ENCODE measurements at places on chromosomes 1 and 21.

- no peak for DNase-seq
Measured at GRCh38 chr1:29779146-29779545, 542.8 kb downstream of the PTPRU start.

- no peak for DNase-seq
Measured at GRCh38 chr1:208167261-208167869, 76.8 kb downstream of the PLXNA2 start.

- DNase-seq, result no peak
Measured at GRCh38 chr1:54365398-54365797, 40.8 kb downstream of the SSBP3 start.

- peak; percentile 37 for DNase-seq
Measured at GRCh38 chr1:207848234-207848633, 62.7 kb downstream of the CD34 start.

DNA sequence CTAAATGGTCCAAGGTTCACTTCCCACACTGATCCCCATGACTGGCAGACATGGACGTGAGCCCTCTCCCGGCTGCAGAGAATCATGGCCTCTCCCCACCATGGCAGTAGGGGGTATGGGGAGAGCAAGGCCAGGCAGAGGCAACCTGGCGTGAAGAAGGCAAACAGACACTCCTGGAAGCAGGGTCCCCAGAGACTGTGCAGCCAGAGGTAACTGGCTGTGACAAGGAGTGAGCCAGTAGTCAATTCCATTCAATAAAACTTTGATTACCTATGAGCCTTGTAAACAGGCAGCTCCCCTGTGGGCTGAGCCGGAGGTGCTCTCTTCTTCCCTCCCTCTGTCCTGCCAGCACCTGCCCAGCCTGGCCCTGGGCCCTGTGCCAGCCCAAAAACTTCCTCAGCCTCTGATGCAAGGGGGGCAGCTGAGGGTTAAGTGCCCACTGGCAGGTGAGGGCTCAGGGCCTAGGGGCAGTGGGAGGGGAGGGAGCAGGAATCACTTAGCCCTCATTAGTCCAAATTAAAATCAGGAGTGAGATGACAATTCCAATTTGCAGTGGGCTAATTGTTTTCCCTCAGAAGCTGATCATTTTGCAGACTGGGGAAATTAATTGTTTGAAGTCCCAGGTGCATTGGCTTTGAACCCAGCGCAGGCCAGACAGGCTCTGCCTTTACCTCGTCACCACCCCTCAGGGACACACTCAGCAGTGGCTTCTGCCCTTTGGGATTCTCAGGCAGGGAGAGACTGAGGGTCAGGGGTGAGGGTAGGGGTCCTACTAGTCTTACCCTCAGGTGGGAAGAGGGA, 35.6 kb downstream of the LRRN2 start:
- no peak for DNase-seq

- DNase-seq, result no peak
Measured at GRCh38 chr1:55418208-55419000, 203.2 kb upstream of the USP24 start.

- no peak for DNase-seq
Measured at GRCh38 chr1:202434059-202434458, 85.6 kb downstream of the PPP1R12B start.

- DNase-seq, result peak; percentile 35
Measured at GRCh38 chr1:205199090-205199930, 12.2 kb downstream of the DSTYK start.

DNA sequence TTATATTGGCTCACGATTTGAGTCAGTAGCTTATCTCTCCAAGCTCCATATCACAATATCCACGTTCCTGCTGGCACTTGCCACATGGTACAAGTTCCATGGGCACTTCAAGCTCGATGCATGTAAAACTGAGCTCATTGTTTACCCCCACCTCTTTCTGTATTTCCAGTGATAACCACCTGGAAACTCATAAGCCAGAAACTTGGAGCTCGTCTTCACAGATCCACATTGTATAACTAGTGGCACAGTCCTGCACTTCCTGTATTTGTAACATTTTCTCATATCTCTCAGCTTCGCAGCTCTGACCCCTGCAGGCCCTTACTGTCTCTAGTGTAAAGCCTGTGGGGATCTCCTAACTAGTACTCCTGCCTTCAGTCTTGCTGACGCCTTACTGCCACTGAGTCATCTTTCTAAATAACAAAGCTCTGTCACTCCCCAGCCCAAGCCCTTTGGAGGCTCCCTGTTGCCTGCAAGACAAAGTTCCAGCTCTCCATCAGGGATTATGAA, 6.5 kb upstream of the C2CD4D start:
- DNase-seq, result no peak

DNA sequence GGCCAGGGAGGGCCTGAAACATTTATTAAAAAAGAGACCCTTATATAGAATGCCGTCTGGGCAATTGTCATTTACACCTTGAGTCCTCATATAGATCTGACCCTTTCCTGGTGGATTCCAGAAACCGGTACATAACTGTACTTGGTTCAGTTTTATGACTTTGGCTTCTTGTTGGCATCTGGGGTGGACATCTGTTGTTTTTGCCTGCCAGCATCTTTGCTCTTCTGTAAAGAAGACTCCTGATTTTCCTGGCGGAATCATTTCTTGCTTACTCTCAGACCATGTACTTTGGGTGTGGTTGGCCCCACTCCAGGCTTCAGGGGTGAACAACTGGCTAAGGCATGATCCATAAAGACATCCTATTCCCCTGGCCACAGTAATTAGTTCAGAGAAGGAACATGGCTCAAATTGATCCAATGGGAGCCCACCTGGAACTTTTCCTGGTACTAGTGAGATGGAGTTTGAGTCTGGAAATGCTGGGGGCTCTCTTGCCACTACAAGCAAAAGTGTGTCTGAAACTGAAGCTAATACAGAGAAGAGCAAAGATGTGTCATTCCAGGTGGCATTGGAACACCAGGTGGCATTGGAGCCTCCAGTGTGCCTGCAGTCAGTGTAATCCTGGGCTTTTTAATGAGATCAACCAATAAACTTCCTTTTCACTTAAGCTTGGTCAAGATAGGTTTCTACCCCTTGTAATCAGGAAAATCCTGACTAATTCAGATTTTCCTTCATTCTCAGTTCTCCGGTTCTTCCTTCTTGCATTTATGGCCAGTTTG, 332.5 kb upstream of the CAMK1G start:
- no peak for DNase-seq

DNA sequence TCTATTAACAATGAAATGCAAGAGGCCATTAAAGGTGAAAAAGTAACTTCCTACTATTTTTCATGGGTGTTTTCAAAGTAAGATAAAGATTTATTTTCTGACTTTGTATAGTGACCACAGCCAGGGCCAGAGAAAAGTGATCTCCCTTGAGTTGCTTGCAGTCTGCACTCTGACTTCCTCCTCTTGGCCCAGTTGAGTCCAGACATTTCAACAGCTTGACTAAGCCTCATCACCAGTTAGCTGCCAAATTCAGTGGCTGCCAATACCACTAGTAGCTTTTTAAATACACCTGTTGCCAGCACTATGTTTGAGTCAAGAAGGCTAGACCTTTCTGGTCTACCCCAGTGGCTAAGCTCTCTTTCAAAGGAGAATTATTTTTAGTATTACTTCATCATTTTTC, 3.7 kb upstream of the NEK7 start:
- no peak for DNase-seq

- DNase-seq, result no peak
Measured at GRCh38 chr1:180674603-180675530, 43.0 kb downstream of the XPR1 start.

DNA sequence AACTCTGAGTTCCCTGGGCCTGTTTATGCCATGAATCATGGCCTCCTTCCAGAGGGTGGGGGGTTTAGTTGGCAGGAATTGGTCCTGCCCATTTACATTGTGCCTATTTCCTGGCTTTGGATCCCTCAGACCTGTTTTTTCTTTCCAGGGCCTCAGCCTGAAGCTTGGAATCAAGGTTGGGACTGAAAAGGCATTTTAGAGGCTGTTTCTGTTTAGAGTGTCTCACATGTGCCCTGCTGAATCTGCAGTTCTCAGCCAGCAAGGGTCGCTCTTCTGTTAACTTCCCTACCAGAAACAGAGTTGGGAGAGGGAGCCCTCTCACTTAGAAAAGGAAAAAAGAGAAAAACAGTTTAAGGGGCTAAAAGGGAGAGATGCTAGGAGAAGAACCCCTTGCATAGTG, 191.1 kb downstream of the PTPRC start:
- DNase-seq, result no peak

DNA sequence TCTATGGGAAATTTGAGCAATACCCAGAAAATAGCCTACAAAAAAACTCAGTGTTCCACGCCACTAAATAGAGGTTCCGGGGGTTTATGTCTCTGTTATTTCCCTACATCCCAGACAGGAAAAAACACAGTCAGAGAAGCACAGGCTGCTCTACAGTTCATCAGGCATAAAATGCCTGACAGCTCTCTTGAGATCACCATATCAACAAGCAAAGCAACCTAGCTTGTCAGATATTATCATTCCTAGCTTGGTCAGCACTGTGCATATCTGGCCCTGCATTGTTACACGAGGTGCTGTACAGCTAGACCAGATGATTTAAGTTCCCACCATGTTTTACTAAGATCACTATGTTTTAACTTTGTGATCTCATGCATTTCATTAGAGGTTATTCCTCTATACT, 172.6 kb downstream of the PTPRC start:
- DNase-seq, result no peak

GRCh38 chr1:107894605-107895004, 70.4 kb downstream of the VAV3 start:
- no peak for DNase-seq

- no peak for DNase-seq
Measured at GRCh38 chr1:109441069-109441468, 14.8 kb upstream of the PSMA5 start.

- DNase-seq, result no peak
Measured at GRCh38 chr1:228702433-228702832, 32.8 kb upstream of the RHOU start.

DNA sequence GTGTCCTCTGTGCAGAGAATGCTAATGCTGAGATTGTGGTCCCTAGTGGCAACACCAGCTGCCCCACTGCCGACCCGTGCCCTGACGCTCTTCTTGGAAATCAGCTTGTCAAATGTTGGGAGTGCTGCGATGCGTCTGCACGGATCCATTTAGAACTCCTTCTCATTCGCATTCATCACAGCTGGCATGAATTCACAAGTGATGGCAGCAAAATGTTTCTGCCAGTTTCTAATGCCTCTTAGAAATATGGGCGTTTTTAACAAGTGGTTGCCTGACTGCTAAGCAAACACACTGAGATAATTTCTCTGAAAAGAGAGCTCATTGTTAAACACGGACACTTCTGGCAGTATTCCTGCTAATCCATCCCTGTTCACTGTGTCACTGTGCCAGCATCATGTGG, 131.9 kb upstream of the KCNJ6 start:
- no peak for DNase-seq

- DNase-seq, result no peak
Measured at GRCh38 chr1:240582953-240583352, 29.0 kb downstream of the GREM2 start.

DNA sequence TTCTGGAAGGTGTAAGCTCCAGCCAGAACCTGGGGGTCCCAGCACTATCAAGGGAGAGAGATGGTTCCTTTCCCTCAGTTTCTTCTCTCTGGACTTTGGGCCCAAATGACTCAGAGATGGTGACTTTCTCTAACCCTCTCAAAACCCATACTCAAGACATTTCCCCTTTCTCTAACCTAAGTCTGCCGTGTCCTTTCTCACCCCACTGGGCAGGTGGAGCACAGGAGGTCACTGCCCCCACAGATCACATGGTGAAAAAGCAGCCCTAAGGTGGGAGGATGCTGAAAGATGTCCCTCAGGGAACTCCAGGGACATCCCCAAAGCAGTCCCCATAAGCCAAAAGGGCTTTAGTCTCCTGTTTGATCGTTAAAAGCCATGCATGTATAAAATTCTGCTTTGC, 173.7 kb downstream of the HIVEP3 start:
- DNase-seq, result no peak

GRCh38 chr1:45518910-45519309, 2.8 kb downstream of the PRDX1 start:
- no peak for DNase-seq

GRCh38 chr1:226943156-226943555, 3.1 kb downstream of the COQ8A start:
- no peak for DNase-seq

DNA sequence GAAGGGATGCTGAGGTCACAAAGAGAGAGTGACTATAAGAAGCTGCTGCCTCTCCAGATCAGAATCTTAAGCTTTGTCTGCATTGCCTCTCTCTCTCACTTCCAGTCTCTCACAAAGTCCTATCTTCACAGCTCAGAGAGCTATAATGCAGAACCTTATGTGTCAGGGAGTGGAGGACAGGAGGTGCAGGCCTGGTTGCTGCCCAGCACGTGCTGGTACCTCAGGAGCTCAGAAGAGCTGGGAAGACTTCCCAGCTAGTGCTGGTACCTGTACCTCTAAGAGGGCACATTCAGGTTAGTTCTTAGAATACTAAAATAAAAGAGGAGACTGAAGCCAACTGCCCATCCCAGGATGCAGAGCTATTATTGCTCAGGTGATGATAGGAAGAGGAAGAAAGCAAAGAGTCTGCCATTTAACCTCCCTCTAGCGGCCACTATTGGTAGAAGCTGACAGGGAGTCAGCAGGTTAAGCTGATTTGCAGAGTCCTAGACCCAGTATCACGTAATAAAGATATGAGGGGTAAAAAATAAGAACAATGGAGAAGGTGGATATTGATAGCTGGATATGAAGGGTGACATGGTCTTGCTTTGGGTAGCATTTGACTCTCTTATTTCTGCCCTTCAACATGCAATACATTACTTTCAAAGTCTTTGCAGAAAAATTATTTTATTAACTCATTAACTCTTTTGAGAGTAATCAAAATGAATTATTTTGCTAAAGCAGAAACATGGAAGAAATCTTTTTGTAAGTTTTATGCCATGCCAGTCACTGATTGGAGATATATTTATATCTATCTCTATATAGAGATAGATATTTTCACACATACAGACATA, 138.1 kb upstream of the HMCN1 start:
- peak; percentile 36 for DNase-seq

DNA sequence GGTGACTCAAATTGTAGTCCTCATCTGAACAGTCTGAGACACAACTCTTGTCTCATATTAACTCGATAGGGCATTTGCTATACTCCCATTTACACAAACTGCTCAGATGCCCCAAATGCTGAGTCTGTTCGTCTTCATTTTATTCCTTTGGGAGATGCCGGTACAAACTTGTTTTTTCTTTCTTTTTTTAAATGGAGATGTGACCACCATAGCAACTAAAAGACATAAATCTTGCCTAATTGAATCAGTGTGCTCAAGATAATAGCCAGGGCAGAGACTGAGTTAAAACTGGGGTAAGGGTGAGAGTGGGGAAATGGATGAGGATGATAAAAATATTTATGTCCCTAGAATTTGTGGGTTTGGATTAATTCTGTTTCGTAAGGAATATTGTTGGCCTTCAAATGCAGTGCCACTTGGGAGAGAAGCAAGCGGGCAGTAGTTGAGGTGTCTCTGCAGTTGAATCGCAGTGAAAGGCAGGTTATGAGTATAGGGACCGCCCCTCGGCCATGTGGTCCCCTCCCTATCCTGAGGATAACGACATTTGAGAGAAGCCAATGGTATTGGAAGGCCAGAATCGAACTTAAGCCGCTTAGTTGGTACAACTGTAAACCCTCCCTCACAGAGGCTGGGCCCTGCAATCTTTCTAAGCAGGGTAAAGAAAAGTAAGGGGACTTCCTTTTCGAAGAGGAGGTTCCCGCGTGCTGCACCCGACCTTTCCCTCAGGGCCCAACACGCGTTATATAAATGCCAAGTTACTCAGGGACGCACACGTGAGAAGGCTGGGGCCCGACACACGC, 859 bp upstream of the LRRC8B start:
- peak; percentile 74 for DNase-seq

All from activated naive CD4-positive, alpha-beta T cell treated with anti-CD3 and anti-CD28 coated beads, Interleukin-2, amount 50 U/mL, for 16 hours (primary cell).